ENCODE measurements at places on chromosomes 3 and 15.
A peak's percentile ranks its signal among the peaks of the same experiment; 100 is the strongest.

- no peak for DNase-seq
Observed at GRCh38 chr15:93250209-93250608, 161.2 kb upstream of the RGMA start.

DNA sequence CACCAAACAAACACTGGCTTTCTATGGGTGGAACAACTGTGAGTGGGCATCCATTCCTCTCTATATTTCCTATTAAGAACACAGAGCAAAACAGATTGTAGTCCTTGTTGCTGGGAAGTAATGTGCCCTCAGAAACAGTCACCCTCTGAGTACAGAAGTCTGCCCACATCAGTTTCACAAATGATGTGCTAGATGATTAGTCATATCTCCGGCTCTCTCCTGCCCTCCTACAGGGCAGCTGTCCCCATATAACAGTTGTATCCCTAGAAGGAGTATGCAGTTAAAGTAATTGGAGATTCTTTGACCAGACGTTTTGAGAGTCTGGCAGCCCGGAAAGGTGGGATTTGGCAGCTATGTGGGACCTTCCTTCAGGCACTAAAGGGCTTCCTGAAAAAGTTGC lies 159.9 kb downstream of the APBA2 start:
- no peak for DNase-seq

DNA sequence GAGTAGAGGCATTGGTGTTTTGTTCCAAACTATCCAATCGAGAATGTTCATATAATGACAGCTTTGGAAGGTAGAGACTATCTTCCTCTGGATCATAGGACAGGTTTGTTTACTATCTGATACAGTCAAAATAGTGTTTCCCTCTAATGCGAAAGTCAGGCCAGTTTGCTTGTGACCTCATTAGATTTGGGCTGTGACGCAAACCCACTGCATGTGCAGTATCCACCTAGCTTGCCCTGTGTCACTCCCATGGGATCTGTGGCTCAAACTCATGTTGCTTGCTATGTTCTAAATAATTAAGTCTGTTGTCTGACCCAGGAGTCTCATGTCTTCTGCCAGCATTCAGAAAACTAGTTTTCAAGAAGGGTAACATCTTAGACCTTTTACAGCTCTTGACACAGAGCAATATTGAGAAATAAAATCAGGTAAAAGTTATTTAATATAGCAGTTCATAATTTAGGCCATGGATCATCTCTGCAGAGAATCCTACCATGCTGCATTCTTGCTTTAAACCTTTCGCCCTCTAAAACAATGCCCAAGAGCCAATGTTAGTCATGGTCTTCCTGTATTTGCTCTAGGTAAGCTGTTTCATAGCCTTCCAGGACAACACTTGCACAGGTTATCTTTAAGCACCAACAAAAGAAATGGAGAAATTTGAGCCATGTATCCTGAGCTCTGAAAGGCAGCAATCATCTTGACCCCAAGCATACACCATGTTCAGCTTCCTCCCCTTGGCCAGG lies 26.4 kb downstream of the NIT2 start:
- DNase-seq, result no peak

DNA sequence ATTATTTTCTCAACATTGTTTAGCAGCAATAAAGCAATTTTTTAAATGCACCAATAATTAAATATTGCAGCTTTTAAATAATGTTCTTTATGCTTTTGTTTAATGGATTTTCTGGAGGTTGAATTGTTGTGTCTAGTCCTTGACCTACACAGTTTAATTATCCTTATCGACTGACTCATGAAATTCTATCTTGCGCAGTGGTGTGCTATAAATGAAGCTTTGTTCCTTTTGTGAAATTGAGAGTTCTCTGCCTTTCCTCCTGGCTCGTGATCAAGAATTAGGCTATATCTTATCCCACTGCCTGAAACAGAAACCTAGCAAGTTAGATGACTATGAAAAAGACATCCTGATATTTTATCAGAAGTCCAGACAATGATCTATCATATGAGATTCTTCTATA lies 37.0 kb upstream of the PIK3R4 start:
- DNase-seq, result peak; percentile 76

GRCh38 chr3:17629400-17629799 lies 113.0 kb downstream of the TBC1D5 start:
- no peak for DNase-seq

DNA sequence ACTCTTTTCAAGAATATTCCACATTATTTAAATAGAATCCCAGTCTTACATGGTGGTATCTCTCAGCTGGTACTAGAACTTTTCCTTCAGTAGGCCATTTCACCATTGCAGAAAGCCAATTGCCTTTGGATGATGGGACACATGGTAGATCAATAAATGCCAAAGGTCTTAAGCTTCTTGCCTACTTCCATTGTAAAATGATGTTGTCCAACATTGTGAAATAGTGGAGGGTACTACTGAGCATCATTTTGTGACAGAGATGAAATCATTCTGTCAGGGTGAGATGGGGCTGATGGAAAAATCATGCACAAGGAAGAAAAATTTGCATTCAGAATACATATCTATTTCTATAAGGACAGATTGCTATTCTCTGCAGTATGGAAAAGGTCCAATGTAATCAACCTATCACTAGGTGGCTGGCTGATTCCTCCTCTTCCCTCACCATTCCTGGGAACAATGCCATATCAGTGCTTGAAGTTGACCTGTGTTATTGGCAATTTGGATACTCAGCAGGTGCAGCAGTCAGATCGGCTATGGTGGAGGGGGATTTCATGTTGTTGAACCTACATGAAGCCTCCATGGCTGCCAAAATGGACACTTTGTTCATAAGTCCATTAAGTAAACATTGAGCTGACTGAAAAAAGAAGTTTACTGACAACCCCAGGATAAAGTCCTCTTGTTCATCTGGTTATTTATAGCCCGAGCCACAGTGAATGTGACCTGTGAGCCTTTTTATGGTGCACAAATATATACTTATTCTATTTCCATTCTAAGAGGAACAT lies 596.9 kb upstream of the ARPP21 start:
- DNase-seq, result no peak

DNA sequence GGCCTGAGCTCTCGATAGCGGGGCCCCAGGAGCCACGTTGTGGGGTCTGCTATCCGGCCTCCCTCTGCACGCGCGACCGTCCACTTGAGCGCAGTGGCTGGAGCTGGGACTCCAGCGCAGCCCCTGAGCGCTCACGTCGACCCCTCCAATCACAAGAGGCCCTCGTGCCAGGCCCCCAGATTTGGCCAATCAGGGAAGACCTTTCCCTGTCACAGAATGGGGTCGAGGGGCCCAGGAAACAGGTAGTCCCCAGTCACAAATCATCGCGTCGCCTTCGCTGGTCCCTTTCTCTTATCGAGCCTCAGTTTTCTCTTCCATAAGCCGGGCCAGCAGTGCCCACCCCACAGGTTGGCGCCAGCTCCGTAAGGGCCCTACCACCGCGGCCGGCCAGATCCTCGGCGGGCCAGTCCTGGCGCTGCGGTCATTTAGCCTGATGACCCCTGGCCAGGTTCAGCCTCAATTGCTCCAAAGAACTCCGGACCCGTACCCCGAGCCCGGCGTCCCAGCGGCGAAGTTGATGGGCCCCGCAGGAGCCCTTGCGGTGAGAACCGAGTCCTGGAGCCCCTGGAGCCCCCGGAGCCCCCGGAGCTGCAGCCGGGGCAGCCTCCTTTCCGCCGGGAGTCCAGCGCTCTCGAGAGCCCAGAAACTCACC lies 435 bp downstream of the ALDH1L1 start:
- DNase-seq, result no peak

- no peak for DNase-seq
Observed at GRCh38 chr15:74264081-74264501, 28.0 kb downstream of the CCDC33 start.

DNA sequence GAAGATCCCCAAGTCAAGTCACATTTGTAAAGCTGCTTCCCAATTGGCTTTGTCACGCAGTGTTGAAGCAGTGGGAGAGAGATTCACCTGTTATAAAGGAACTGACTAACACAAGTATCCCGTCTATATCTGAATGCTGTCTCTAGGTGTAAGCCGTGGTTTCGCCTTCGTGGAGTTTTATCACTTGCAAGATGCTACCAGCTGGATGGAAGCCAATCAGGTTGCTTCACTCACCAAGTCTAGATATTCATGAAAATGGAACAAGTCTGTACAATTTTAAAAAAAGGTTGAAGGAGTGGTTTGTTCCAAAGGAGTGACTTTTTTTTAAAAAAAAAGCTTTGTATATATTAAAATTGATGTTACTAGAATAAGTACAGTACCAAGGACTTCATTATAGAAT lies 11.7 kb downstream of the RBM5 start:
- DNase-seq, result no peak

- DNase-seq, result no peak
Observed at GRCh38 chr15:66651913-66652642, 50.0 kb upstream of the SMAD6 start.

- no peak for DNase-seq
Observed at GRCh38 chr3:94162700-94163099, 99.8 kb downstream of the NSUN3 start.

DNA sequence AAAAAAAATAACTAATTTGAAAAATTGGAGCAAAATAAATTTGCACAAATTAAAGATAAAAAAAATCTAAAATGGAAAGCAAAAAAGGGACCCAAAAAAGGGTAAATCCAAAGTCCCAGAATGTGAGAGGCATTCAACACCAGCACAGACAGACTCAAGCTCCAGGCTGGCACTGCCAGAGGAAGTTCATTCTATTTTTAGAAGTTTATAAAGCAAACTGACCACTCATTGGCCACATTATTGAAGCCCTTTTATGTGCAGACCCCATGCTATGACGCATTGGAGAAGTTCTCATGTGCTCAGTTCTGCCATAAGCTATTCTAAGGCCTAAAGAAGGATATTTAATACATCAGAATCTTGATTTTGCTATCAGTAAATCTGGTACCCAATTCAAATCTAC lies 17.6 kb upstream of the BOC start:
- no peak for DNase-seq

- no peak for DNase-seq
Observed at GRCh38 chr3:15977090-15977489, 179.3 kb upstream of the ANKRD28 start.

- no peak for DNase-seq
Observed at GRCh38 chr15:40439960-40440742, 602 bp upstream of the BAHD1 start.

DNA sequence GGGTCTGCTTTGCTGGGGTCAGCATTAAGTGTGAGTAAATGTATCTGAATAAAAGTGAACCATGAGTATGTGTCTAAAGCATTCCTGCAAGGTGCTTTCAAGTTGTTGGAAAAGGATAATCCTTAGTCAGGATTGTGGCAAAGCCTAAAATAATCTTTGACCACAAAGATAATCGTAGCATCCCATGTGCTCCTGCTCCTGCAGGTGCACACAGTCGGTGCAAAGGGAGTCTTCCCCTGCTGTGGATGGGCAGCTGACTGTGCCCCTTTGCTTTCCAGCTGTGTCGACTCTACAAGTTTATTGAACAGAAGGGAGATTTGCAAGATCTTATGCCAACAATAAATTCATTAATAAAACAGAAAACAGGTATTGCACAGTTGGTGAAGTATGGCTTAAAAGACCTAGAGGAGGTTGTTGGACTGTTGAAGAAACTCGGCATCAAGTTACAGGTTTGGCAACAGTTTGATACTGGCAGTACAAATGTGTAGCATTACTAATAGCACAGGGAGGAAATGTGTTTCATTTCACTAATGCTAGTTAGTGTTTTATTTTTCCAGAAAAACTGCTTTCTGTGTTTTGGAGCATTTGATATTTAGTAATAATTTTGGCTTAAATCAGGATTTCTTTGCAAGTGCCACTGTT lies 22.6 kb downstream of the SRP14 start:
- no peak for DNase-seq

- DNase-seq, result no peak
Observed at GRCh38 chr3:133926736-133927539, 31.3 kb upstream of the RAB6B start.

DNA sequence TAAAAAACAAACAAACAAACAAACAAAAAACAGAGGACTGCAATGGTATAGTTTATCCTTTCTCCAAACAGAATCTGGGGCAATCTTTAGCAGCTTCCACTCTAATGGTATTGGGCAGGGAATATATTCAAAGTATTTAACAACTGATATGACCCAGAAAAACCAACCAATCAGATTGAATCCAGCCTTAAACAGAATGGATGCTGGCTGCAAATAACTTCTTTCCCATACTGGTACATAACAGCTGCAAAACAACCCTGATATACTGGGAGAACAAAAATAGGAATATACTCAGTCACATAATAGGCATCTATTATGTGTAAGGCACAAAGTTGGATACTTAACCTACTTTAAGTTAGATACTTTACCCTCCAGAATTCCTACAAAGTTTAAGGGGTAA lies 49.1 kb downstream of the UBR1 start:
- DNase-seq, result no peak

DNA sequence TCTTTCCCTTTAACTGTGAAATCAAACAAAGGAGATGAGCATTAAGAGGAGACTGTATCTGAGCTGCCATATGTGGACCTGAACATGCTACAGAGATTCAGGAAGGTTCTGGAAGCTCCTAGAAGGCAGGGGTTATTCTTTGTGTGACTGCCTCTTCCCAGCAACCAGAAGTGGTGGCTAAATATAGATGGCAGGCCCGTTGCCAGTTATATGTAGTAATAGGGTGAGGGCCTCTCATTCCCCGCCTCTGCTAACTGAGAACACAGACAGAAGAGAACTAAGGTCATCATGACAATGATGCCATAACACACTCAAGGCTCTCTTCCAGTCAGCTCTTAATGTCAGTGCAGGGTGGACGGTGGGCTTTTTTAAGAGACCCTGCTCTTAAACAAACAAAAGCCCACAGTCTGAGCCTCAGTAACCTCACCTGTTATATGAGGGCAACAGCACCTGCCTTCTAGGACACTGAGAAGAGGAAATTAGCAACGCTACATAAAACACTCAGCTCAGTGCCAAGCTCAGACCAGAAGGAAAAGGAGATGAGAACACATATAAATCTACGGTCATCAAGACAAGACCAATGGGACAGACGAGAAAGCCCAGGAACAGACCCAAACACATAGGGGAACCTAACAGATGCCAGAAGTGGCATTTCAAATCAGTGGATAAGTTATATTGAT lies 22.3 kb downstream of the CFAP92 start:
- no peak for DNase-seq

DNA sequence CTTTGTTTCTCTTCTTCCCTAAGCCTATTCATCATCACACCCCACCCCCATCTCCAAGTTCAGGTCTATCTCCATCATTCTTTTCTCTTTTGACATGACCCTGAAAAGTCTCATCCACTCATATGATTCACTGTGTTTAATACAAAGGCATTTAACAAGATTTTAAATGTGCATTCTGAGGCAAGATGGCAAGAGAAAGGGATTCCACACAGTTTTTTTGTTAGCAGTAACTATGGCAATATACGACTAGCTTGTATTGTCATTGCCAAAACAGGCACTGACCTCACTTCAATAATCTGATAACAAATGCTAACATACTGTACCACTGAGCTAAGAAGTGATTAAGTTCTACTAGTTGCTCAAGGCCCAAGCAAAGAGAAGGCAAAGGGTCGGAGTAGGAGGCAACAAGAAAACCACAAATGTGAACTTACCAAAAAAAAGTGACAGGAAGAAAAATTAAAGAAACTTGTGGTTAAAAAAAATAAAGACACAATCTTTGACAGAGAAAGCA lies 53.2 kb downstream of the FBN1 start:
- DNase-seq, result no peak
